ENCODE measurements at places on chromosomes 13 and 19.
A peak's percentile ranks its signal among the peaks of the same experiment; 100 is the strongest.

- peak; percentile 29 for DNase-seq
These were observed 84.3 kb downstream of the IER2 start for GRCh38 chr19:13234518-13234917.

DNA sequence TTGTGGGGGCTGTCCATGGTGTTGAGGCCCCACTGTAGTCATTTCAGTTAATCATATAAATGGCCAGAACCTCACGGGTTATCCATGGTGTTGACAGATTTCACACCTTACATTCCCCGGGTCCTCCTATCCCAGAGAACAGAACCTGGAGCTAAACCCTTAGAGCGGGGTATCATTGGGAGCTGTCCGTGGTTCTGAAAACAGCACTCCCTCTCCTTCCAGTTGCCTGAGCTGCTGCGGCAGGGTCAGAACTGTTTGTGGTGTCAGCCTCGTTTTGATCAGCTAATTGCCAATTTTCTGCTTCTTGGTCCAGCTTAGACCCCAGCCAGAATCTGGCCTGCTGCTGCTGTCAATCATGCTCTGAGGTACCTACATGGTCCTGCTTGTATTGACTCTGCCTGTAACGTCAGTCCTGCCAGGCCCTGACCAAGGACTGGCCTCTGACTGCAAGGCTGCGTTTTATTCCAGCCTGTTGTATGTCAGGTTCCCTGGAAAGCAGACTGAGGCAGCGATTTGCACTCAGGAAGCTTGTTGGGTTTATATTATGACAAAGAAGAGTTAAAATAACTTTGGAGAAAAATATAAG is 55.8 kb upstream of the KCTD15 start:
- DNase-seq = no peak

DNA sequence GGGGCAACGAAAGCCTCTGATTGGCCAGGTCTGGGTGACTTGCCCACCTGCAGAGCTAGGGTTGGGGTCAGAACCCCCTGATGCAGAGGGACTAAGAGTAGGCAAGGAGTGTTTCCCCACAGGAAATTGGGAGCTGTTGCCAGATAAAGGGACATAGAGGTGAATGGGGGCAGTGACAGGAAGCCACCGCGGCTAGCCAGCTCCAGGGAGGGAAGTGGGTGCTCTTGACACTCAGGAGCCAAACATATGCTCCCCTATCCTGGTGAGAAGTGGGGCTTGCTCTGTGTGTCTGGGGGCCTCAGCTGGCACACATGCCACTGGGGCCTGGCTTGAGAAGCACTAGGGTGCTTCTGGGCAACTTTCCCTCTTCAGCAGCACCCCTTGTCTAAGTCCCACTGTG is 26.0 kb downstream of the WDR88 start:
- no peak for DNase-seq

DNA sequence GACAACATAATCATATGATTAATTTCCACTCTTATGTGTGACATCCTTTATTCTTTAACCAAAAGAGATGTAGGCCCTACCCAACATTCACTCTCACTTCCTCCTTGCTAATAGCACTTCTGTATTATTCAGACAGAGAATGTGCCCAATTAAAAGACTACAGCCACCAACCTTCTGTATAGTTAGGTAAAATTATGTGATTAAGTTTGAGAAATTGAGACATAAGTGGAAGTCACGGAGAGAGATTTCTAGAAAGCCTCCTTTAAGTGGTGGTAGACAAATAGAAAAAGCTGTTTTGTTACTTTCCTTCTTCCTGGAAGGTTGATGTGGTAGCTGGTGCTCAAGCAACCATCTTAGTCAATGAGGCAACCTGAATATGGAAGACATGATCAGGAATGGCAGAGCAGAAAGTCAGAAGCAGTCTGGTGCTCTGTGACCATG is 14.8 kb downstream of the EPSTI1 start:
- no peak for DNase-seq

DNA sequence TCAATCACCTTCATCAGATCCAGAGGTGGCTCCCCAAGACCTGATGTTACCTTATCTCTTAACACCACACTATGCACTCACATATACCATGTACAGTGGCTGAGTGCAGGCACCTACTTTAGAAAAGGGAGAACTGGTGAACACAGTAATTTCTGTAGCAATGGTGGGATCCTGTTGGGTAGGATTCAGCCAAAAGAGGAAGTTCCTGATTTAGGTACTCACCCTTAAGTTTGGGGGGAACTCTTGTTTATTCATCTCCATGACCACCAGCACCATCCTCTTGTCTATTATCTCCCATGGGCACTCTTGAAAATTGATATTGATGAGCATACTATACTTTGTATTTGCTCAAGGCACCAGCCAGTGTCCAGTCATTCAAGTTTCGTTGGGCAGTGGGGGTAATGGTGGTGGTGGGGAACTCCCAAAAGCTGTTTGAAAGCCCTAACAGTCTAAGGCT is 324.4 kb downstream of the LMO7 start:
- DNase-seq = no peak

GRCh38 chr19:1047696-1048147 is 7.8 kb downstream of the ABCA7 start:
- DNase-seq = no peak

GRCh38 chr19:4849019-4849418 is 17.5 kb upstream of the TICAM1 start:
- no peak for DNase-seq

GRCh38 chr13:34025746-34026145 is 207.8 kb downstream of the RFC3 start:
- DNase-seq = no peak

GRCh38 chr19:16829010-16829821 is at the start of gene SIN3B:
SIN3B (plus strand) TSS chr19:16829398; CDS start chr19:16829421, 23 bp downstream.
- DNase-seq = peak; percentile 85

GRCh38 chr19:47068876-47069406 is 20.5 kb upstream of the TMEM160 start:
- DNase-seq = no peak

DNA sequence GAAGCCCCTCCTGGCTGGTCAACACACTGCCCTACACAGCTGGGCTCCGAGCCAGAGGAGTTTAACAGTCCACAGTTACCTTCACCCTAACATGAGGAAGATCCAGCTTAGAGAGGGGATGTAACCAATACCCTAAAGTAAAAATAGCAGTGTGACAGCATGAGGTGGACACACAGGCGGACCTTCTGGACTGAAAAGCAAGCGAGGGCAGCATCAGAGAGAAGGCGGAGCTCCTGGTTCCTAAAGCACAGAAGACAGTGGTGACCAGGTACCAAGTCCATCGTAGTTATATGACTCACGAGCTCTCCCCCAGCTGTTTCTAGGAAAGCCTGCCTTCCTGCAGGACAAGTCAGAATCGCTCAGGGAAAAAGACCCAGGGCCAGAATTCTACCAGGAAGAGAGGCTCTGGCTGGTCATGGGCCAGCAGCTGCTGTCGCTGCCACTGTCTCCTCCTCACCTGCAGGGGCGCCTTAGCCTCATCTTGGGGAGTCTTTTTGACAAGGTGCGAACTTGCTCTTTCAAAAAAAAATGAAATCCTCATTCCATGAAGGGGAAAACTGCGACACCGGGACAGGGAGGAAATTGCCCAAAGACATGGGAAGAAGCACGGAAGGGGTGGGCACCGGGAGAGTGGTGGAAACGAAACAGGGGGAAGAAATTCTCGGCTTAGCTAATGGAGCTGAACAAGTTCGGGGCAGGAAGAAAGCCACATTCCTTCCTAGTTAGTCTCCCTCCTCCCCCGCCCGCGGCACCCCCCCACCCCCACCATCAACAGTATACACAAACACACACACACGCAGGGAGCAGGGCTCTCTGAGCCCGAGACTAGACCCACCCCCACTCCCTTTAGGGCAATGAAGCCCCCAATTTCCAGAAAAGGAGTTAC is 1.7 kb downstream of the ELL start:
- DNase-seq = no peak

DNA sequence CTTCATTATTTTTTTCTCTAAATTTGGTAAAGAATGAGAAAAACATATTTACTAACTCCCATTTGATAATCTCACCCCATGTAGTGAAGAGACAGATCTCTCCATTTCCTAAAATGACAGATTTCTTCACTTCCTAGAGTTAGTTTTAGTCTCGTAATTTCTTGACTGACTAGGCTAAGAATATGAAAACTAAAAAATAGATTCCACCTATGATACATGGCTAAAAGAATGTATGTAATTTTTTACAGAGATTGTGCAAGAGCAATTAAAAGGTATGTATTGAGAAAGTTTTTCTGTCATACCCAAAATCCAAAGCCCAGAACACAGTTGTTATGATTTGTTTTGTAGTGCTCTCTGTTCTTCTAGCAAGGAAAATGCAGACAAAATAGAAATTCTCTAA is 9.5 kb downstream of the NALCN start:
- DNase-seq = no peak

- DNase-seq = no peak
These were observed 7.6 kb downstream of the PIK3R2 start for GRCh38 chr19:18160493-18160970.

GRCh38 chr13:24083722-24084421 is 76.6 kb upstream of the SPATA13 start:
- no peak for DNase-seq

DNA sequence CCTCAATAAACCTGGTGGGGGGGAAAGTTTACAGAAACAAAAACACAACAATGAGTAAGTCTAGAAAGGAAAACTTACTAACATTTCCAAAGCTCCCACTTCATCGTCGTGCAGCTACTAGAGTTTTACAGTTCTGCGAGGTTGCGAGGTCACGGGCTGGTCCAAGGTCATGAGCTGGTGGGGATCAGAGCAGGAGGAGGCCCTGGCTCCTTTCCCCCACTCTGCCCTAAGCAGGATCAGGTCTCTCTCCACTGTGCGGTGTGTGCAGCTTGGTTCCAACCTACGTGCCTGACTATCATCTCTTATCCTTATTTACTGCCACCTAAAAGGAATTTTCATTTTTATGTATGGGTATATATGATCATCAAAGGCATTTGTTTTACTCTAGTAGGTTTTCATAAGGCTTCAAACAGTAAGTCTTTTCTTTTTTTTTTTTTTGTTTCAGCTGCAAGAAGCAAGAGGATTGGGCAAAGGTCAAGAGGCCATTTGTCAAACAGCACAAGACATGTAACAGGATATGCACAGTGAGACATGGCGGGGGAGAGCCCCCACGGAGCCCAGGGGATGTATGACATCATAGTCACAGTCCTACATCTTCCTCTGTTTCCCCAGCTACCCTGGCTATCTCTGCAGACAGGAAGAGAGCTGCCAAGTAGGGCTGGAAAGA is 76.6 kb upstream of the POMP start:
- DNase-seq = no peak

GRCh38 chr13:110447058-110447511 is 114.4 kb downstream of the RAB20 start:
- no peak for DNase-seq

DNA sequence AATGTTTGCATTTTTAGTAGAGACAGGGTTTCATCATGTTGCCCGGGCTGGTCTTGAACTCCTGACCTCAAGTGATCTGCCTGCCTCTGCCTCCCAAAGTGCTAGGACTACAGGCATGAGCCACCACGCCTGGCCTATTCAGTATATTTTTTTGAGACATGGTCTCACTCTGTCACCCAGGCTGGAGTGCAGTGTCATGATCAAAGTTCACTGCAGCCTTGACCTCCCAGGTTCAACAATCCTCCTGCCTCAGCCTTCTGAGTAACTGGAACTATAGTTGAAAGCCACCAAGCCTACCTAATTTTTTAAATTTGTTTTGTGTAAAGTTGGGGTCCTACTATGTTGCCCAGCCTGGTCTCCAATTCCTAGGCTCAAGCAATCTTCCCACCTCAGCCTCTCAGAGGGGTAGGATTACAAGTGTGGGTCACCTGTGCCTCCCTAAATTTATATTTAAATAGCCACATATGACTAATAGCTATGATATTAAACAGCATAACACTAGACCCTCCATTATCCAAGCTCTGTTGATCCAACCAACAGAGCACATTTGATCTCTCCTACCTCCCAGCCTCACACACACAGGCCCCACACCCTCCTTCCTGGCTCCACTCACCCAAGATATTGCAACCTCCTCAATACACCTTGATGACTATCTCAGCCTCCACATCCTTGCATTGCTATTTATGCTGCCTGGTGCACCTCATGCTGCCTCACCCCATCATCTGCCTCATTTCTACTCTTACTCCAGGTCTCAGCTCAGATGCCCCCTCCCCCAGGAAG is 2.1 kb upstream of the CEACAM19 start:
- no peak for DNase-seq

DNA sequence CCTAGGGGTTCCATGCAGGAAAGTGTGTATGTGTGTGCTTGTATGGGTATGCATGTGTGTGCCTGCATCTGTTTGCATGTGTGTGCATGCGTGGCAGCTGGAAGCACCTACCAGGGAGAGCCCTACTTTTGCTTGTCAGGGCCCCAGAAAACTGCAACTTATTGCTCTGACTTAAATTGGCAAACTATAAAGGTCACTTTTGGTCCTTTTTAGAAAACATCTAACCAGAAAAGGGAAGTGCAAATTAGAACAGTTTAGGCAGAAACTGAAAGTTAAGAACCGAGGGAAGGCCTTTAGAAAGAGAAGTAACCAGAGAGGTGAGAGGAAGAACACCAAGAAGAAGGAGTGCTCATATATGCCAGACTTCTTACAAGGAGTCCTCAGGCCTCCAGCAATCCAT is 32.5 kb downstream of the DLEU7 start:
- no peak for DNase-seq

- no peak for DNase-seq
These were observed 10.9 kb downstream of the SLC46A3 start for GRCh38 chr13:28707629-28708427.

DNA sequence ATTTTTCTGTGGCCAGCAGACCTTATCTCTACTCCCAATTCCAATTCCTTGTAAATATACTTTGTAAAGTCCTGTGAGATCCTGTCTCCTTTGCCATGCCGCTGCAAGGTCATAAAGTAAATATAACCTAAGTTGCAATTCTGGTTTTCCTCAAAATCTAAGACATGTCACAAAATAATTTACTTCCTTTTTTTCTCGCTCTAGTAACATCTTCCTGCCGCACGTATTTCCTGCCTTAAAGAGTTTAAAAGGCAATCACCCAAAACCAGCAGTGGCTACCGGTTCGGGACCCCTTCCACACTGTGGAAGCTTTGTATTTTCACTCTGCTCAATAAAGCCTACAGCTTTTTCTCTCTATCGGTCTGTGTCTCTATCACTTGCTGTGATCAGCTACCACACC is 832.0 kb upstream of the SLITRK5 start:
- DNase-seq = no peak

GRCh38 chr13:70747262-70747661 is 639.0 kb upstream of the KLHL1 start:
- DNase-seq = no peak

DNA sequence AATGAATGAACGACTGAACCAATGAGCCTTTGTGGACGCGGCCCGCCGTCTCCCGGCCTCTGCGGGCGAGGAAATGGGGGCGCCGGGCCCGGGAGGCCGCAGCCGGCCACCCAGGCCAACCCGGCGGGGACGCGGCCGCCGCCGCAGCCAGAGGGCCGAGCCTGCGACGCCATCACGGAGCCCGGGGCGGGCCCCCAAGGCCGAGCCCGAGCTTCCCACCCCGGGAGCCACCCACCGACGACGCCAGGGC is 216 bp downstream of the SUGP2 start:
- no peak for DNase-seq

DNA sequence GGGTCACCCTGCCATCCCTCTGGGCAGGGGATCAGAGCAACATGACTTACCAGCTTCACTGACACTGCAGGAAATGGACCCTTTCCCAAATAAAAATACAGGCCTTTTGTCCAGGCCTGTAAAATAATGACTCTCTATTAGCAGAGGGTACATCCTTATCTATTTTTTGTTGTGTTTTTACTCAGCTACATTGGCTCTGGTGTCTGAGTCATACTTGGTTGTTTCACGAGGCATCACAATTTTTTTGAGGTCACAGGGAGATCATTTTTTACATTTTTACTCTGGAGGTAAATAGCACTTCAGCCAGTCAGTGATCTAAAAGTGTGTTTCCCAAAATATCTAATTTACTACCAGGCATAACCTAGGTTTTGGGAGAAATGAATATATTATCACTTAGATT is 6.9 kb upstream of the HTR2A start:
- DNase-seq = no peak
